ENCODE measurements at places on chromosomes 11 and 22. TPM values are rescaled to one million over a fixed set of nuclear protein-coding genes. Genes with fewer than 3 reads are reported as not detected.
A peak's percentile ranks its signal among the peaks of the same experiment; 100 is the strongest.

DNA sequence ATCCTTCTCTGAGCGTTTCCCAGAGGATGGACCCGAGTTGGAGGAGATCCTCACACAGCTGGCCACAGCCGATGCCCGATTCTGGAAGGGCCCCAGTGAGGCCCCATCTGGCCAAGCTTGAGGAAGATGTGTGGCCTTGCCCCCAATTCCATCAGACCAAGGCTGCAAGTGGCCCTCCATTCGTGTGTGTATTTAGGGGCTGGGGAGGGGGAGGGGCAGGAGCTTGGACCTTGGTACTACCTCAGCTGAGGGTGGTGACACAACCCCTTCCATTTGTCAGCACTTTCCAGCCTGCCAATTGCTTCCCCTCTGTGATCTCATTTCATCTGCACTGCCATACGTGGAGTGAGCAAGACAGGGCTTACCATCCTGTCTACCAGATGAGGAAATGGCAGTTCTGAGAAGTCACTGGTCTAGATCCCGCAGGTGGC, 1.3 kb upstream of the BBS1 start:
- peak; percentile 13 for DNase-seq

DNA sequence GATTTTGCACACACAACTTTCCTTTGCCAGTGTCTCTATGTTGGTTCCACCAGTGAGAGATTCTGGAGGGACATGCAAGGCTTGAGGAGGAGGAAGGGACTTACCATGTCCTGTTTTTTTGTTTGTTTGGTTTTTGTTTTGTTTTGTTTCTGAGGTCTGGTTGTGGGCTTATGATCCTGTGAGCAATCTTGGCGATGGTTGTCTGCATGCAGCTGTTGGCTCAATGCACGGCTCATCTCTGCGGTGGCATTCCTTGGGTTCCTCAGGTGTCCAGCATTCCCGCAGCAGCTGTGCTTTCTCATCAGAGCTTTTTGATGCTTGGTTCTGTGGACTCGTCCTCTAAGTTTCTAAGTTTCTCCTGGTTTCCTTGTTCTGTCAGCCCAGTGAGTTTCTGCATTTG, 4.8 kb upstream of the NNMT start:
- no peak for DNase-seq

DNA sequence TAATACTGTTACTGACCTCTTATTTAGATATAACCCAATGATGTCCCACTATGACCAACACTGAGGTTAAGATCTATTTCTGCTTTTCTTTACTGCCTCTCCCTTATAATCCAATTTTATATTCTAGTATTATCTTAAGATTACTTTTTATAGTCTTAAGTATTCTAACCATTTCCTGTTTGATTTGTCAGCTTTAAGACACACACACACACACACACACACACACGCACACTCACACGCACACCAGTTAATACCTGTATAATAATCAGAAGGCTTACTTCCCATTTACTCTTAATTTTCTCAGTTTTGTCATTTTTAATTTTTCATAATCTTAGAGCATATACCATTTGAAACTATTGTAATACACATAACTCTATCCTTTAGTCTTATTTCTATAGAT, 226.0 kb upstream of the C11orf87 start:
- no peak for DNase-seq

DNA sequence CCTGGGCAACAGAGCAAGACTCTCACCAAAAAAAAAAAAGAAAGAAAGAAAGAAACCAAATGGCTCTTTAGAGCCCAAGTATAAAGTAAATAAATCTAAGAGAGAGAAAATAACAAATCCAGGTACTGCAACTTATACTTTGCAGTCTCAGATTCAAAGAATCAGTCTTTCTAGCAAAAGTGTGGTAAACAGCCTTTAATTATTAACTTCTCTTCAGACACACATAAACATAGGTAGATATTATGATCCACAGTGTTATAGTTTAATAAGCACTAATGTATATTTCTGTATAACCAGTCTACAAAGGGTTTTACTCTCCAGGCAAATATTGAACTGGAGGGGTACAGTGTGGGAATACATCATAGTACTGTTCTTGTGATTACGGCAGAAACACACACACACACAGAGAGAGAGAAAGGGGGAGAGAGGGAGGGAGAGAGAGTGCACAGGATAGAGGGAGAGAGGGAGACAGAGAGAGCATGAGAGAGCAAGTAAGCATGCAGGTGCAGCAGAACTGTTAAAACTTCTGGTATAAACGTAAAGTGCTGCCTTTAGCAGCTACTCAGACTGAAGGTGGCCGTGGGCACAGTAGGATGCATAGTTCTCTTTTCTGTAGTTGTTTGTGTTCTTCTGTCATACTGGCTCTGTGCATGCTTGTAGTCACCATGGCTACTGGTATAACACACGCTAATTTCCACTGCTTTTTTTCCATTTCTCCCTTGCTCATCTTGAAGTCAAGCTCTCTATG, 32.3 kb downstream of the MTMR2 start:
- no peak for DNase-seq

- no peak for DNase-seq
These were observed 320.2 kb downstream of the LARGE1 start for GRCh38 chr22:33600113-33600512.

- no peak for DNase-seq
These were observed 54.3 kb downstream of the DDI1 start for GRCh38 chr11:104090767-104091166.

GRCh38 chr11:45005106-45005505, 54.4 kb upstream of the TP53I11 start:
- no peak for DNase-seq

DNA sequence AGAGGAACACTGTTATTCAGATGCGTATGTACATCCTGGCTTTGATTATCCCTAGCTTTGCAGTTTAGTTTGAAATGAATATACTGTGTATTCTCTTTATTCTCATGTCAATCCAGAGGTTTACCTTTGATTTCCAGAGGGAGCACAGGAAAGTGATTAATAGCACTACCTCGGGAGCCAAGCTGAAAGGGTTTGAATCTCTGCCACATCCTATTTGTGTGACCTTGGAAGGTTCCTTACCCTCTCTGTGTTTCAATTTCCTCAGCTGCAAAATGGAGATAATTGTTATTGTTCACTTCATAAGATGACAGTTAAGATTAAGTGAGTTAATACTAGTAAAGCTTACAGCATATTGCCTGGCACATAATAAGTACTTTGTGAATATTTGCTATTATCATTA, 17.9 kb downstream of the ELMOD1 start:
- no peak for DNase-seq

- no peak for DNase-seq
These were observed 18.6 kb upstream of the CD5 start for GRCh38 chr11:61083601-61084147.

GRCh38 chr22:39534591-39535356, 2.2 kb upstream of the RPS19BP1 start:
- DNase-seq, result peak; percentile 75

- DNase-seq, result peak; percentile 28
These were observed 548 bp downstream of the PYGM start for GRCh38 chr11:64759131-64759721.

DNA sequence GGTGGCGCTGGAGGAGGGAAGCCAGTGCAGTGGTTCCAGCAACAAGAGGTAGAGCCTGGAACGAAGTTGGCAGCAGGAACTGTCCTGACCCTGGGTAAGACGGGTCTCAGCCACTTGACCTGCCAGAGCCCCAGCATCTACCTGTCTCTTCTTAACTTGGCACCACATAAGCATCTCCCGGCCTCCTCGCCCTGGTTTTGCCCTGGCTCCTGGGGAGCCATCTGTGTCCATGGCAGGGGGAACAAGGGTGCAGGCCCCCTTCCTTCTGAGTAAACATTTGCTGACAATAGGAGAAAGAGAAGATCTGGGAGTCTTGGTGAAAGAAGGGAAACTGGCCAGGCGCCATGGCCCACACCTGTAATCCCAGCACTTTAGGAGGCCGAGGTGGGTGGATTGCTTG, 12.8 kb downstream of the P2RY2 start:
- DNase-seq, result no peak

DNA sequence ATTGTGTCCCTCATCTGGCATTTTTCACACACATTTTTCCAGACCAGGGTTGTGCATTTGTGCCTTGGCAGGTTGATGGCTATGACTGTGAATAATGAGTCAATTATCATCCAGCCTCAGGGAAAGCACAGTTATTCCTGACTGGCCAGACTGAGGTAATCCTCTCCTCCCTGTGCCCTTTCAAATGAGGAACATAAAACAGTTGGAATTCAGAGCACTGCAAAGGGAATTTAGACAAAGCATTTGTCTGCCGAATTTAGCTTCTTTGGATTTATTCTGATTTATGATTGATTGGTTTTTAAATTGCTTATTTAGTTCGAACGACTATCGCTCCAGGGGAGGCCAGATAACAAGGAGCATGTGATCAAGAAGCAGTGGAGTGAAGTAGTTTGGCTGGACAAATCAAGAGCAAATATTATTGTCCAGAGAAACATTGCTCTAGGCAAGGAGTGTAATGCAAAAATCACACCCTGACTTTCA, 30.8 kb upstream of the RAG2 start:
- no peak for DNase-seq

GRCh38 chr11:85236211-85236610, 390.9 kb downstream of the DLG2 start:
- no peak for DNase-seq

DNA sequence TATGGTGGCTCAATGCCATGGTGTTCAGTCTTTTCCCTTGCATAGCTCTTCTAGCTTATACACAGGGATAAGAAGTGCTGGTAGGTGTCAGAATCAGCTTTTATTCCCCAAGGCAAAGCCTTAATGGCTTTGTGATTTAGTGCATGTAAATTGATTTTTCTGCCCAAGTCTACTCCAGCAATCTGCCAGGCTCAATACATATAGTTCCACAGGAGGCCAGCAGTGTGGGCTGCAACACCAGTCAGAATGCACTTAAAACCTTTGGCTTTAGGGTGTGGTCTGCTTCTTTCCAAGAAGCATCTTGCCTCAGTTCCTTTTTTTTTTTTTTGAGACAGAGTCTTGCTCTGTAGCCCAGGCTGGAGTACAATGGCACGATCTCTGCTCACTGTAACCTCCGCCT, 14.5 kb upstream of the CAPRIN1 start:
- DNase-seq, result no peak

GRCh38 chr11:34870548-34871196, 45.5 kb downstream of the APIP start:
- no peak for DNase-seq

DNA sequence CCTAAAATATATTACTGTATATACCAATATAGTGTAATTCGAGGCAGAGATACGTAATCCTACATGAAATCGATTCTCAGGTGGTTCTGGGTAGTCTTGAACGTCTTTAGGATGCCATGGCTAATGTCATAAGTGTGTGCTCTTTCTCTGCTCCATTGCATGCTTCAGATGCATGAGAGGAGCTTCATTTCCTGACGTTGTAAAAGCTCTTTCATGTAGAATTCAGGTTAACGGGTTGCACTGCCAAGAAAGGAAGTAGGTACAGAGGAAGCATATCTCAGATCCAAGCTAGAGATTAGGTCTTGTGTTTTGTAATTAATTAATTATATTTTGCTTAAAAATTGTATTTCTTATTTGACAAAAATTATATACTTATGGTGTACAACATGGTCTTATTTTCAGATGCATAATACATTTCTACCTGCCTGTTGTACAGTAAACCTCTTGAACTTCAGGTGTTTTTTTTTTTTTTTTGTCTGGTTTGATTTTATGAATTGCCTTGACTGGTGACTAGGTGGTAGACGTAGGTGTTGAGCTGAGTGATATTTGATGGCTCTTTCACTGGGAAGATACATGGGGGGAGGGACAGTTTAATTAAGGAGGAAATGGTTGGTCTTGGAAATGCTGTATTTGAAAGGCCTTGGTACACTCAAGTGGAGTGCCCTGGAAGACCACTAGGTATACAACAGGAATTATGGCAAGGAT, 9.3 kb downstream of the NUP50 start:
- no peak for DNase-seq

- DNase-seq, result no peak
These were observed 1422.4 kb downstream of the LRRC4C start for GRCh38 chr11:40037005-40037404.

GRCh38 chr11:66266378-66267038, 1.9 kb upstream of the RAB1B start:
- no peak for DNase-seq

DNA sequence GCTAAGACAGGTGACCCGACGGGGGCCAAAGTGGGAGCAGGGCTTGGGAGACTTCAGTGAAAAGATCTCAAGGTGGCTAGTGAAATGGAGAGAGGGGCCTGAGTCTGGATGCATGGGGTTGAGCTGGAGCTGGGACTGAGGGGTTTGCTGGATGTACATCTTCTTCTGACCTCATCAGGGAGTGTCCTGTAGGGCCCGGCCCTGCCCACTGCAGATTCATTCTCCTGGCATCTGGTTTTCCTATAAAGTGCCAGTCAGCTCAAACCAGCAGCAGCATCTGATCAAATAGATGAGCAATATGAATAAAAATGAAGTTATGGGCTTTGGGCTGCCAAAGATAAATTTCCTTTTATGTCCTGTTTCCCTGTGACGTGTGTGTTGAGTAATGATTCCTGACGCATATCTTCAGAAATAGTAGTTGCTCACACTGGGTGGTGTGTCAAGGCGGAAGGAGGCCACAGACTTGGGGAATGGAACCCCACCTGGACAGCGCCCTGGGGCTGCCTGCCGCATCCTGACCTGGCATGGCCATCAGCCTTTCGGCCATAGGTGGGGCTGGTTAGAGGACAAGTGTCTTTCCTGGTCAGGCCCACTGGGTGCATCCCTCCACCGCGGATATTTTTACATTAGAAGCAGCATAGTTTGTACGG, 135.4 kb downstream of the OSBP2 start:
- peak; percentile 34 for DNase-seq

DNA sequence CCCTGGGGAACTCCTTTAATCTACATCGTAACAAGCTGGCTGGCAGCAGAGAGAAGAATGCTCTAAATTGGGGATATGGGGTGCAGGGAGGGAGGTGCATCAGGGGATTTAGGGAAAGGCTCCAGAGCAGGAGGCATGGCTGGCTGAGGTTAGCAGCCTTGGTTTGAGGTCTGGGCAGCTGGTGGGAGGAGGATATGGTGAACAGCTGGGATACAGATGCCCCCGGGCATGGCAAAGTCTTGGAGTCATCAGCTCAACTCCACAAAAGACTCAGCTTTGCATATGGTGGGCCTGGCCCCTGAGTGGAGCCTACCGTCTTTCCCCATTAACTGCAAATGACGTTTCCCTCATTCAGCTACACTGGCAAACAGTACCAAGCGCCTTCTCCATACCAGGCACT, 5.4 kb downstream of the FAM83F start:
- no peak for DNase-seq

GRCh38 chr11:105000167-105000566, 22.8 kb downstream of the CASP5 start:
- peak; percentile 14 for DNase-seq

- no peak for DNase-seq
These were observed 27.2 kb downstream of the WEE1 start for GRCh38 chr11:9600644-9601036.

GRCh38 chr11:135075740-135076139, 663.7 kb upstream of the B3GAT1 start:
- peak; percentile 49 for DNase-seq

Gene CALCA
- total RNA-seq, result 0.95 TPM

Gene IL17REL
- total RNA-seq, result not detected

Gene CARNS1
- total RNA-seq, result 0.32 TPM

Gene ASPHD2
- 1.7 TPM for total RNA-seq

Gene CHRDL2
- total RNA-seq, result 0.95 TPM

Gene EMID1
- 44.4 TPM for total RNA-seq

Gene DCDC1
- total RNA-seq, result 0.28 TPM

Gene TEAD1
- 36.0 TPM for total RNA-seq

Gene OR8B12
- total RNA-seq, result not detected

Gene NRIP3
- 24.2 TPM for total RNA-seq

Gene NPAS4
- total RNA-seq, result not detected

Gene HOATZ
- total RNA-seq, result not detected

Gene CST6
- not detected for total RNA-seq

Gene NAT10
- 16.8 TPM for total RNA-seq

Gene SCUBE1
- 3.7 TPM for total RNA-seq

Gene LSP1
- total RNA-seq, result 255 TPM
